NCI-H526 treated with DMSO at 0.1 percent for 48 hours (cell line): ENCODE measurements at places on chromosomes 3 and 15.

DNA sequence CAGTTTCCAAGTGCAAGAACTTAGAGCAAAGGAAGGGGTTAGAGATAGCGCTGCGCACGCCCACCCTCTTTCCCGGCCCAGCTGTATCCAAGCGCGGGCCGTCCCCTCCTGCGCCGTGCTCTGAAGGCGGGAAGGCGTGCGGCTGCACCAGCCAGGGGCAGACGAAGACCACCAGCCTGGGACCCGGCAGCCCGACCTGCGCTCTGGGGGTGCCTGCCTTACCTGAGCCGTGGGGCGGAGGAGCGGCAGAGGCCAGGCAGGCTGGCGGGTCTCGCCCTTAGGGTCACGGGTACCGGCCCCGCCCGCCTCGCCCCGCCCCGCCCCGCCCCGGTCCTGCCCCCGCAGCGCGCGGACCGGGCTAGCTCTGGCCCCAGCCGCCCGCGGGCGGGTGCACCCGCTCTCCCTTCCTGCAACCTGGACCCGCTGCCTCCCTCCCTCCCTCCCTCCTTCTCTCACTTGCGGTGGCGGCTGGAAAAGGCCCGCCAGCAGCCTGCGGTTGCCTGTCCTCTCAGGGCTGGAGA is at the start of gene WDR72:
Gene WDR72 (minus strand): TSS at position 253 of the 521 bp plus-strand sequence. CDS start 26,514 bp downstream, outside the sequence.
- no peak for DNase-seq

DNA sequence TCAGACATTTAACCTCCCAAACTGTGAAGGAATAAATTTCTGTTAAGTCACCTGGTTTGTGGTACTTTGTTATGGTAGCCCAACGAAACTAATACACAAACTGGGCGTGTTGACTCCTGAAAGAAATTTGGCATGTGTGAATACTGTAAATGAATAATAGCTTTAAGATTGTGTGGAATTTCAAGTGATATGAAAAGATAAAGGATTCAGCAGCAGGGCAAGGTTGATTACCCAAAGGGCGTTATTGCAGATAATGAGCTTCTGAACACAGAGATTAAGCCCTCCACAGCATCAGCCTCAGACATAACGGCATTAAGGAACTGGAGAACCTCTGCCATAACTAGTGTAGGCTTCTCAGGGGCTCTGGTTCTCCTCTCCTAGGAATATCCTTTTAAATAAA is 451.5 kb upstream of the NECTIN3 start:
- no peak for DNase-seq

DNA sequence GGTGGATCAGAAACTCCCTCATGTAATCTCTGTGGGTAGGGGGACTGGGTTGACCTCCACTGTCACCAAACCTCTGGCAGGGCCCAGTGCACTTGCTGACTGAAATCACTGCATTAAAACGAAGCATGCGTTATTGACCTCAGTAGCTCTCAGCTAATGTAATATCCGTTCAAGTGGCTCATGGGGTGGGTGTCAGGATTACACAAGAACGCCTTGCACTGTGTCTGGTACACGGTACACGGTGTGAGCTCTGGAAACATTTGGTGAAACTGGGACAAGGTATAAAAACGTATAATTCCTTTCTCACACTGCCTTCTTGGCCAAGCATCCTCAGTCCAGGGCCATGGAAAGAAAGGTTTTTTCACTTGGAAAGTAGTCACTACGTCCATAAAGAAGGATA is 11.9 kb downstream of the LRTM1 start:
- no peak for DNase-seq

DNA sequence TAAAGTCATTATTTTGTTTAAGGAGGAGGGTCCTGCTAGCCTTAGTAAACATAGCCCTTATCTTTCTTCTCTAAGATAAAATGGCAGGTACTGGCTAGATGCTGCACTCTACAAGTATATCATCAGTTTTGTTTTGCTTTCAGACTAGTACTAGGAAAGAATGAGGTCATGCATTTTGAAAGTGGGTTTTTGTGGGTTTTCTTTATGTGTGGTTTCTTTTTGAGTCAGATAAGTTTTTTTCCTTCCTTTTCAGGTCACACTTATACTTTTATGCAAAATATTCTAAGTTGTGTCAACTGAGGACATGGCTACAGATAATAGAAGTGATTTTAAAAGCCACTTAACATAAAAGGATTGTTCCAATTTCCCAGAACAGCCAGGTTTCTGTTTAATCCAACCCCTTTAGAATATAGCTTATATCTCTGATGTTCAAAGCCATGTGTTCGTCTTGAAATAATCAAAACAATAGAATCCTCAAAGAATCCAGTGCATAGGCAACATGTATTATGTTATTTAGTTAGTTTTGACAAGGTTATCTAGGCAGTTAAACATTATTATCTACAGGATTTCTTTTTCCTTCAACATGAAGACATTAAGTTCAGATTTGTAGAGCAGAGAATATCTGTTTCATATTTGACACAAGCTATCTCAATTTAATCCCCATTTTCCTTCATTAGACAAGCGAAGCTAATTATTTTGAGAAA is 406.2 kb downstream of the RBMS3 start:
- DNase-seq, result no peak

DNA sequence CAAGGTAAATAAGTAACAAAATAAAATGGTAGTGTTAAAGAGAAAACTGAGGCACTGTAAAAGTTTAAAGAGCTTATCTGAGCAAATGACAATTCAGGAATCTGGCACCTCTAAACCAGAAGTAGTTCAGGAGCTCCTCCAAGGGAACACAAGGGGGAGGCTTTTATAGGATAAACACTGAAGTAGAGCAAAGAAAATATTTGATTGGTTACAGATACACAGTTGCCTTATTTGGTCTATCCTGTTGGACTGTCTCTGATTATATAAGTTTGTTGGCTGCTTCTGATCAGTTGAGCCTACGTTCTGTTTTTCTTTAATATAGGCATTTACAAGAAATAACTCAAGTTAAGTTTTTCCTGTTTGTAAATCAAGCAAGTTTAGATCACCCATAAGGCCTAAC is 146.9 kb downstream of the ERC2 start:
- DNase-seq, result no peak

DNA sequence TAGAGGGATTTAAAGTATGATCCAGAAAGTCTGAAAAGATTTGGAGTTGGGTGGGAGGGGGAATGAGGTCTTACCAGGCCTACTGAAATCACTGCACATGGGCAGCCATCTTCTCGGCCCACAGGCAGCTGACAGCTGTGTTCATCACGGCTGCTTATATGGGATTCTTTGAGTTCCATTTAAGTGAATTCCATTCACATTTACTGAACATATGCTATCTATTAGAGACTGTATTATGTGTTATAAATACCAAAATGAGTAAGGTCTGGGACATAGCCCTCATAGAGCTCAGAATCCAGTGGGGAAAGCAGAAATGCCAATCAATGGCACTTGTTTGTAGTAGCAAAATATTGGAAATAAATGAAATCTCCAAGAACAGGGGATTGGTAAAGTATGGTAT is 91.1 kb downstream of the TRIM42 start:
- no peak for DNase-seq

DNA sequence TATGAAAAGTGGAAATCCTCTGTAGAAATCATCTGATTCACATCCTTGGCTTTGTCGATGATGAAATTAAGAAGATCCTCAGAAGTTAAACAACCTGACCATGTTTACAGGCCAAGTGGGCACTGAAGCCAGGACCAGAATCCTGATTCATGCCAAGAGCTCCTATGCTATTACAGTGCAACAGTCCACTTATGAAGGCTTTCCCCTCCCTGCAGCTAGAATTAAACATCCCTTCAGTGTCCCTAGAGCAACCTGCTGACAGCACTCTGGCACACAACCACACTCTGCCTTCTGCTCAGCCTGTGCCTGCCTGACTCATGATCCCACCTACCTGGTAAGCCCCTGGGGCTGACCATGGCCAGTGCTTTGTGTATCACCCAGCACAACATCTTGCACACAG is 33.8 kb downstream of the TXNRD3 start:
- DNase-seq, result no peak

DNA sequence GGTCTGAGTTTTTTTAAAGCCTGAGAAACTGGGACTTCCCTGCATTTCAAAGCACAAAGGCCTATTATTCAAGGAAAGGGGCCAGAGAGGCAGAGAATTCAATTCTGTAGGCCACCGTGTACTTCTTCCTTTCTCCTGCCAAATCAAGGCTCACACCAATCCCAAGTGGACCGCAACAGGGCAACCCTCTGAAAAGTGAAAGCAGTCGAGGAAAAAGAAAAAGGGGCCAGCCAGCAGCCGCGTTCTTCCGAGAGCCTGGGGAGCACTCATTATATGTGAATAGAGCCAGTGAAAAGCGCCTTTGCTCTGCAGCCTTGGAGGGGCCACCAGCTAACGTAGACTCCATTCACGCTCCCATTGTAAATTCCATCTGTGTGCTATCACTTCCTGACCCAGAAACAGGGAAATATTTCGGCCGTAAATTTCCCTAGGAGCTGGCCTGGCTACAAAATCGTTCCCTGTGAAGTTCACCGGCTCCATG is 45.9 kb upstream of the THUMPD3 start:
- DNase-seq, result no peak

DNA sequence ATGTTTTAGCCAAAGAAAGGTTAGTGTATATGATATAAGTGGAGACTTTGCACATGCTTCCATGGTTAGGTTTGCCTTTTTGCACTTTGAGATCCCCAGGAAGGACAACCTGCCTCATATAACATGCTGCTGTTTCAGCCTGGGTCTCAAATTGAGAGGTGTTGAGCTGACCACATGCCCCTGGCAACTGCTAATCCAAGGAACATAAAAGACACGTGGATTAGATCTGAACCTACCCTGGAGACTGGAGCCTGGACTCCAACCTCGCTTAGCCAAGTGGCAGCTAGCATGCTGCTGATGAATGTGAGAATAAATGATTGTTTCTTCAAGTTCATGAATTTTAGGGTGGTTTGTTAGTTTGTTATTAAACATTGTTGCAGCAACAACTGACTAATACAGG is 301.8 kb upstream of the TBC1D5 start:
- no peak for DNase-seq

DNA sequence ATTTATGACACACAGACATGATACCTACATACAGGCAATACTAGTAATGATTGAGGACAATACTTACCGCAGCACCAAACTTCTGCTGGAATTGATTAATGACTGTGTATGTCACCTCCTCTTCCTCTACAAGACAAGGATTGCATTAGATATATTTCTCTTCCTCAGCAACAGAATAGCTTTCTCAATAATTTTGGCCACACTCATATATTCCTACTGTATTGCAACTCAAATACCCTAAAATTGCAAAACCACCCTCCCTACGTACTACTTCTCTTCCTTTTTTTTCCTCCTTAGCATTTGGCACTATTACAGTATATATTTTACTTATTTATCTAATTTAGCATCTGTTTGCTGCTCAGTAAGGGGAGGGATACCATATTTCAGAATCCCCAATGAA is 14.8 kb downstream of the EXD1 start:
- no peak for DNase-seq
